ENCODE measurements at places on chromosomes 11 and 22.

- no peak for DNase-seq
These were observed 685.9 kb upstream of the LRRC4C start for GRCh38 chr11:42145311-42145710.

DNA sequence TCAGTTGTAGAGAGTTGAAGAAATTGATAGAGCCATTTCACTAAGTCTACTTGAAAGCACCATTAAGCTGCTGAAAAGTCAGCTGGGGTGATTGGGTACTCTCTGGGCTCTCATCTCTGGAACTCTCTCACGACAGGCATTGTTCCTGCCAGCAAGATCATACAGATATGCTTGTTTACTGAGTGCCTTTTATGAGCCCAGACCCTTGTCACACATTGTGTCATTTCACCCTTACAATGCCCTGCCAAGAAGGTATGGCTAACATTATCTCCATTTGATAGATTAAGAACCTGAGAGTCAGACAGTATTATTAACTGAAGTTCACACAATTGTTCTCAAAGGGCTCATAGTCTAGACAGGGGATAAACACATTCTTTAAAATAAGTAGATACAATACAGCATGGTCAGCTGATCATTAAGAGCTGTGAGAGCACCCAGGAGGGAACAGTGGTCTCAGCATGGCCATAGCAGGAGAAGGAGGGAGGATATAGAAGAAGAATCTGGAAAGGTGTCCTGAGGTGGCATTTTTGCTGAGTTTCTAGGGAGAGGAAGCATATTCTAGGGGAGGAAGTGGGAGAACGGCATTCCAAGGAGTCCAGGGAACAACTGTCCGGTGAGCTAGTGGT lies 580.5 kb downstream of the INSC start:
- DNase-seq, result no peak

DNA sequence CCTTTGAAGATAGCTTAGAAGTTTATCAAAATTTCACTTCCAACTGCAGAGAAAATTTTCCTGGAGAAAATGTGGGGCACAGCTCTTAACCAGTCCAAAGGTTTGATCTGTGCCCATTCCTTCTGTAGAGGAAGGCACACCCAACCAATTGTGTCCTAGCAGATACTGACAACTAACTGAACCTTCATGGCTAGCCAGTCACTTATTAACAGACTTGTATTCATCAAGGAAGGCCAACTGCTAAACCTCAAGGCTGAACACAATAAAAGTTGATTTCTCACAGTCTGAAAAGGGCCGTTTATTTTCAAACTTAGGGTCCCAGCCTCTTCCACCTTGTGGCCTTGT lies 19.5 kb downstream of the SYT13 start:
- DNase-seq, result no peak

- DNase-seq, result no peak
These were observed 99.2 kb downstream of the TP53I11 start for GRCh38 chr11:44851496-44851895.

DNA sequence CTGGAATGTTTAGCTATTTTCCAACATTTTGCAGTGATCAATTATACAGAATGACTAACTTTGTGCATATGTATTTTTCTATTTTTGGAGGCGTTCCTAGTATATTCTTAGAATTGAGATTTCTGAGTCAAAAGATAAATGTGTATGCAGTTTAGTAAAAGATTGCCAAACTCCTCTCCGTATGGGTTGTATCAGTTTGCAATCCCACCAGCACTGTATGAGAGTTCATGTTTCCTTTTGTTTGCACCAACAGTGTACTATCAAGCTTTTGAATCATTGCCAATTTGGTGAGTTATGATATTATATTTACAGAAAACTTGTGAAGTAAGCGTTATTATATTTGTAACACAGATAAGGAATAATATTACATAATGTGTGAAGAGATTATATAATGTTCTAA lies 658.7 kb downstream of the JRKL start:
- no peak for DNase-seq

DNA sequence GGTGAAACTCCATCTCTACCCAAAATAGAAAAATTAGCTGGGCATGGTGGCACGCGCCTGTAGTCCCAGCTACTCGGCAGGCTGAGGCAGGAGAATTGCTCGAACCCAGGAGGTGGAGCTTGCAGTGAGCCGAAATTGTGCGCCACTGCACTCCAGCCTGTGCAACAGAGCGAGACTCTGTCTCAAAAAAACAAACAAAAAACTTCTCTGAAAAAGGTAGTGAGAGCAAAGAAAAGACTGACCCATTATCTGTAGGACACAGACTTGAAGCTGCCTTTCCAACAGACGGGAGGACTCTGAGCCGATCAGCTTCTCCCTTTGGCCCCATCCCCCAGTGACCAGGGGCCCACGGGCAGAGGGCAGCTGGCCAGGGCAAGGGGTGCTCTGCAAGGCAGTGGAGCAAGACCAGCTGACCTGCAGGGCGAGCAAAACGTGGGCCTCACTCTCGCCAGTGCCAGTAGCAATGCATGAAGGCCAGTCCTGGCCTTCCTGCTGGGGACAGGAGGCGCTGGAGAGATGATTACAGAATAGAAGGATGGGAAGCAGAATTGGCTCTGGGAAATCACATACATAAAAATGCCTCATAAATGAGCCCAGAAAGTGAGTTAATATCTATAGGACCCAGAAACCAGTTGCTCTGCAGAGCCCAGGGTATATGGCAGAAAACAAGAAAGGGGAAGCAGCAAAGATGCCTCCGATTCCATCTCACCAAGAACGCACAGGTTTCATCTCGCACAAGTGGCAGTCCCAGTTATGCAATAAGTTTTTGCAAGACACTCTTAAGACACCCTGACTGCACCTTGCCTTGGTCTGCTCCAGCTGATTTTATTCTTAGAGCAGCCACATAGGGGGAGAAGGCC lies 2.8 kb downstream of the EHD1 start:
- DNase-seq, result peak; percentile 80

DNA sequence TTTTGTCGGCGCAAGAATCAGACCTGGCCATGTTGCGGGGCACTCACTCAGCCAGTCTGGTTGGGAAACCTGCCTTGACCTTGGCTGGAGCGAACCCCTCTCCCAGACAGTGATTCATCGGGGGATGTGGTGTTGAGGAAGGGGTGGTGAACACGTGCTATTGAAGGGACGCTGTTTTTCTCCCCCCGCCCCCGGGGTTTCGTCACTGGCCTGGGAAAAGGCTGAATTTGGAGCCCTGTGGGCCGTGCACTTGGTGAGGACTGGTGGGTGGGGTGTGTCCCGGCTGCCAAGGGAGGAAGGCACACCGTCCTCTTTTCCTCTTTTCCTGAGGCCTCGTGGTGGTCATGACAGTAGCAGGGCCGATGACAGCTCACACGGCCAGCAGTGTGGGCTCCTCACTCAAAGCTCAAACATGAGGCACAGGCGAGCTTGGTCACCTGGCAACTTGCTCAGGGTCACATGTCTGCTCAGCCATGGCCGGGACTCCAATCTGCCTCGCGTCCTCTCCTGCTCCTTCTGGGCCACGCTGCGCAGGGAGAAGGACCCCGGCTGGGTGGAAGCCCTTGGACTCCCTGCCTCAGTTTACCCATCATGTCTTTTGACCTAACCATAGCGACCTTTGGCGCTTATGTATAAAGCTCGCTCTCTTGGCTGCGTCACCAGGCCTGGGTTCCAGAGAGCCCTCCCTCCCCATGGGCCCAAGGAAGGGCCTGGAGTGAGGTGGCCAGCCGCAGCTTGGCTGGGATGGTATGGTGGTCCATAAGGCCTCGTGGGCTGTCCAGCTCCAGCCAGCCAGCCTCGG lies 49.4 kb downstream of the SMIM38 start:
- DNase-seq, result no peak

GRCh38 chr11:19244084-19244483 lies 3.3 kb upstream of the E2F8 start:
- DNase-seq, result peak; percentile 79

DNA sequence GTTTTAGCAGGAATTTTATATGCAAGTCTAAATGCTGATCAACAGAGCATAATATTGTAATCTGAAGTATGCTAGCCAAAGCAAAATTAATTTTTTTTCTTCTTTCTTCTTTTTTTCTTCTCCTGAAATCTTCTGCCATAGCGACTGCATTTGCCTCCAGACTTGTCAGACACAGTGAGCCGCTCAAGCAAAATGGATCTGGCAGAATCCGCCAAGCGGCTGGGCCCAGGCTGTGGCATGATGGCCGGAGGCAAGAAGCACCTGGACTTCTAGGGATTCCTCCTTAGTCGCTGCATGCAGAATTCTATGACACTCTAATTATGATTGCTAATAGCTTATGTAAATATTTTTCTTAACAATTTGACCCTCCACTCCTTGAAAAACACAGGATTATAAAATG lies 27.9 kb downstream of the PAX6 start:
- DNase-seq, result no peak

GRCh38 chr22:23984430-23984829 lies 4.5 kb downstream of the GSTT2 start:
- peak; percentile 40 for DNase-seq

DNA sequence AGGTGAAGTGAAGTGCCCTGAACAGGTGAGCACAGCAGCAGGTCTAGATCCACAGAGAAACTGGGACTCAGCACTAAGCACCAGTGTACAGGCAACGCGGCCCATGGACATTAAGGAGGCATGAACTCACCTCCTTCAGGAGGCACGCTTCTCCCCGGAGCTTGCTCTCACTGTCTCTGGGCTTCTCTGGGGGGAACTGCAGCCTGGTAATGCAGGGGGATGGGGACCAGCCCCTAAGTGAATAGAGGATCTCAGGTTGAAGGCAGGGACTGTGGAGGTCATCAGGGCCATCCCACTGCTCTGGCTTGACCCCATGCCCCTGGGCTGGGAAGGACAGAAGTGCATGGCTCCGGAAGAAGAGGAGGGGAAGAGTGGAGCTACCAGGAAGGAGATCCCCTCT lies 495.6 kb upstream of the B3GAT1 start:
- DNase-seq, result no peak

DNA sequence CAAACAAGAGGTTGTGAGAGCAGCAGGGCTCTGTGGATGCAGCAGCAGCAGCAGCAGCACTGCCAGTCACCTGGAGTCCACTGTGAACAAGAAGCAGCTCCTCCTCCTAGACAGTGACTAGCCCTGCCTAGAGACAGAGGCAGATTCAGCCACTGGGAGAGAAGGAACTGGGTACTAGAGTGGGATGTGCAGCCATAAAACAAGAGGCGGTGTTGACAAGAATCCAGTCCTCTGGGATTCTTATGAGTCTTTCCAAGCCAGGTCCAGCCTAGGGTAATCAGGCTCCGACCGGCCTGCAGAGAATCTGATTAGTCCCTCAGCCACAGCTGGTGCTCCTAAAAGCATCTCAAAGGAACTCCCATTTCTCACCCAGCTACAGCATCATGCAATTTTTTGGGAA lies 83.9 kb upstream of the USP47 start:
- DNase-seq, result no peak

- no peak for DNase-seq
These were observed 13.9 kb downstream of the FZD4 start for GRCh38 chr11:86941077-86941870.

DNA sequence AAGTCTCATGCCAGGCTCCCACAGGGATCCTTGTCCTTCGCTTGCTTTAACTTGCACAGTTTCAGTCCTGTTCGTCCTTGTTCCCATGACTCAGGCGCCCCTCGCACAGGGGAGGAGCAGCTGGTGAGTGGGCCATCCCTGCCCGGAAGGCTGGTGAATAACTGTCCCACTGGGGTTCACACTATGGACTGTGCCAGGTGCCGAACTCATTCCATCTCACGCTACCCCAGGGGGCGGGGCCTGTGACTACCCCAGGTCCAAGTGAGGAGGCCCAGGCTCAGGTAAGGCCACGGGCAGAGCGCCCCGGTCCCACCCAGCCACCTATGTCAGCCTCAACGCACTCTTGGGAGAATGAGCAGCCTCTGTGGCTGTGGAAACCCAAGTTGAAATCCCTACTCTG lies 7.2 kb upstream of the CARD10 start:
- DNase-seq, result no peak

- DNase-seq, result no peak
These were observed 346.0 kb upstream of the C11orf87 start for GRCh38 chr11:109075976-109076375.

DNA sequence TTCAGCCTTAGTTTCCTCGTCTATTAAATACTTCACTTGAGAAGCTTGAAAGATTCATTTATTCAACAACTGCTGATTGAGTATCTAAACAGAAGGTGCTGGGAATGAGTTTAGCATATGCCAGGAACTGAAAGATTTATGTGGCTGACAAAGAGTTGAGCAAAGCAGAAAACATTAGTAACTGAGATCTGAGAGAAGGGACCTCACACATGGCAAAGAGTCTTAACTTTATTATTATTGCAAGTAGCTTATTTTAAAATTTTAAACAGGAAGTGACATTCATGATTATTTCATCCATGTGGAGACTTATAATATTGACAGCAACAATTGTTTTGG lies 133.6 kb downstream of the CASP12 start:
- no peak for DNase-seq

DNA sequence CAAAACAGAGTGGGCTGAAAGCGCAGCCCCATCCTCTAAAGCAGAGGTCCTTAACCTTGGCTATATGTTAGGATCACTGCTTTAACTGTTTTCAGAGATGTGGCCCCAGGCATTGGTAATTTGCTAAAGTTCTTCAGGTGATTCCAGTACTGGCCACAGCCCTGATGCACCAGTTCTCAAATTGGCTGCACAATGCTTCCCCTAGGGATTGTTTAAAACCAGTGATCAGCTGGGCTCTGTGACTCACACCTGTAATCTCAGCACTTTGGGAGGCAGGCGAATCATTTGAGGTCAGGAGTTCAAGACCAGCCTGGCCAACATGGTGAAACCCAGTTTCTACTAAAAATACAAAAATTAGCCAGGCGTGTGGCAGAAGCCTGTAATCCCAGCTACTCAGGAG lies 8.4 kb upstream of the IRAG1 start:
- DNase-seq, result no peak

GRCh38 chr11:67613960-67614715 lies 7.4 kb downstream of the NDUFV1 start:
- peak; percentile 93 for DNase-seq

GRCh38 chr11:113248702-113249490 lies 65.5 kb upstream of the TTC12 start:
- DNase-seq, result no peak

DNA sequence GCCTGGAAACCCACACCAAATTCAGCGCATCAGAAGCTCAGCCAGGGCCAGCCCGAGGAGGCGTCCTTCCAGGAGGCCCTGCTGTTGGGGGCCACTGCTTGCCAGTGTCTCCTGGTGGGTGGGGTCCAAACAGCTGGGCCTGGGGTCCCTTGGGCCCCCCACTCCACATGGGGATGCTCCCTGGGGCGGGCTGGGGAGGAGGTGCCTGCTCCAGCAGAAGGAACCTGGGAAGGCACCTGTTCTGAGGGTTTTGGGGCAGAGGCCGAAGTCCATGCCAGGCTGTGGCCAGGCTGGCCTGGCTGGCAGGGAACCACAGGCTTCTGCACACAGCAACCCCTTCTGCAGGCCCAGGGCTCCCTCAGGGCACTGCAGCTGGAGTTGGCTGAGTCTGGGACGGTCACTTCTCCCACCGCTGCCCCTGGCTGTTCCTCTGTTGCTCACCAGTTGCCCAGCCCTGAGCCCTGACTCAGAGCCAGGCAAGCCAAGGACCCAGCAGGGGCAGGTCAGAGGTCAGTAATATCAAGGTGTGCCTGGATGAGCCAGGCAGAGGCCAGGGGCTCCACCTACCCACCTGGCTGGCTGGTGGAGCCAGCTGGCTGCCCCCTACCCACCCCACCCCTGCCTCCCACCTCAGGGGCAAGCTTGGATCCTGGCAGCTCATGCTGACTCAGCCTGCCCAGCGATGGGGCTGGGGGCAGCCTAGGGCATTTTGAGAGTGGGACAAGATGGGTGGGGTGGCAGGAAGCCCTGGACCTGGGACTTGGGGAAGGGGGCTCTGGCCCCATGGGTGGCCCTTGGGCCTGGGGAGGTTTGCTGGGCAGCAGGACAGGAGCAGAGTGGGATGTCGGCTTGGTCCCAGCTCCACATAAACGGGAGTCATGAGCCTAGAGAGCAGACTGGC lies 12.0 kb upstream of the PHLDA2 start:
- no peak for DNase-seq

- DNase-seq, result no peak
These were observed 116.7 kb upstream of the NCAM1 start for GRCh38 chr11:112844517-112844916.
